ENCODE measurements at places on chromosomes 5 and 9.

GRCh38 chr5:548256-548655 is 24.0 kb upstream of the SLC9A3 start:
- no peak for DNase-seq

GRCh38 chr5:54991416-54991815 is 6.0 kb upstream of the ESM1 start:
- DNase-seq, result no peak

DNA sequence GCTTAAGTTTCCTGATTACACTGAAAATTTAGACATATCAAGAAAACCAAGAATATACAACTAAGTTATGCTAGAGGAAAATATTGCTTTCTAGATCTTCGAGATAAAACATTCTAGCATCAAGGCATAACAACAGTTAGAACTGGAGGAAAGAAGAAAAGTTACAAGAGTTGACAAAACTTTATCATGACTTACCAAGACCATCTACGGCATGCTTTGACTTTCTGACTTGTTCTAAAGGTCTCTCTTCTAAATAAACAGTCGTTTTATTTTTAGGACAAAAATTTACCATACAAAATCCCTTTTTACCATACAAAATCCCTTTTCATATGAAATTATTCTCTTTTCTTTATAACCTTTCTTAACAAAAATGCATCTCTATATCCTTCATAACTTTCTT is 1110.1 kb upstream of the CDH10 start:
- DNase-seq, result no peak

DNA sequence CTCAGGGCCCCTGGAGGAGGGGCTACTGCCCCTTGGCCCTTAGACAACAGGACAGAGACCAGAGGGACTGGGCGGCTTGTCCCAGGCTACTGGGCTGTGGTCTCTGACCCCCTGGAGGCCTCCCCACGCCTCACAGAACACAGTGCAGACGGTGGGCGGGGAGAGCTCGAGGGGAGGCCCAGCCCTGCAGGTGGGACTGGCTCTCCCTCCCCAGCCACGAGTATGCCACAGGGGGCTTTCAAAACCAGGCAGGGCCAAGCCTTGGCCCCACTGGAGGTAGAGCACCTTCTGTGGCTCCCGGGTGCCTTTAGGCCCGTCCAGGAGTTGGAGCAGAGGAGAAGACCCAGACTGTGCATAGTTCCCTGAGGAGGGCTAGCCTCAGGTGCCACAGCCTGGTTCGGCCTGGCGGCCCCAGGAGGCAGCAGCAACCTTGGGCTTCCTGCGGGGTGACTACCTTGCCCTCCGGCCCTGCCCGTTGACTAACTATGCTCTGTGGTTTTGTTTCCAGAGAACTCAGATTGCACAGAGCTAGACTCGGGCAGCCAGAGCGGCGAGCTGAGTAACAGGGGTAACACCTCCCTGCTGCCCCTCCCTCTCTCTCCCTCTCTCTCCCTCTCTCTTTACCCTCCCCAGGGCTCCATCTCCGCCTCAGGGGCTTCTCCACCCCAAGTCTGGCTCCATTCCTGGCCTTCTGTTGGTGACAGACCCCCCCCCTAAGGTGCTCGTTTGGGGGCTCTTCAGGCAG is 15.5 kb downstream of the CARD19 start:
- DNase-seq, result peak; percentile 54

GRCh38 chr9:137427454-137428310 is 4.5 kb downstream of the NOXA1 start:
- DNase-seq, result no peak

DNA sequence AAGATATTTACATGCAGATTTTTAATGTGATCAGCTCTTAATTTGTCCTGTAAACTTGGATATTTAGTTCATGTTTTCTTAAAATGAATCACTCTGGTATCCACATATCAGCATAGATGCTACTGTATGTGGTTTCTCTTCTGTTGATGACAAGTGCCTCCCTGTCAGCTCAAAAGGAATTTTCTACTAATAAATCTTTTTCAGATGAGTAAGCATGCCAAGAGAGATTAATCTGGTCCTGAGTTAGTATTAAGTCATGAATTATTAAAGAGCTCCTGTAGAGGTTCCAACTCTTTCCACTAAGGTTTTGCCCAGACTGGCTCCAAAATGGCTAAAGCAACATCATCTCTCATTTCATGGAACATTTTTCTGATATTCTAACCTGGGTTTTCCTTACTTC is 129.2 kb downstream of the GOLPH3 start:
- DNase-seq, result no peak

GRCh38 chr5:2759696-2760461 is 8.4 kb upstream of the IRX2 start:
- DNase-seq, result no peak

- peak; percentile 25 for DNase-seq
Observed at GRCh38 chr9:17810728-17811571, 232.1 kb downstream of the SH3GL2 start.

DNA sequence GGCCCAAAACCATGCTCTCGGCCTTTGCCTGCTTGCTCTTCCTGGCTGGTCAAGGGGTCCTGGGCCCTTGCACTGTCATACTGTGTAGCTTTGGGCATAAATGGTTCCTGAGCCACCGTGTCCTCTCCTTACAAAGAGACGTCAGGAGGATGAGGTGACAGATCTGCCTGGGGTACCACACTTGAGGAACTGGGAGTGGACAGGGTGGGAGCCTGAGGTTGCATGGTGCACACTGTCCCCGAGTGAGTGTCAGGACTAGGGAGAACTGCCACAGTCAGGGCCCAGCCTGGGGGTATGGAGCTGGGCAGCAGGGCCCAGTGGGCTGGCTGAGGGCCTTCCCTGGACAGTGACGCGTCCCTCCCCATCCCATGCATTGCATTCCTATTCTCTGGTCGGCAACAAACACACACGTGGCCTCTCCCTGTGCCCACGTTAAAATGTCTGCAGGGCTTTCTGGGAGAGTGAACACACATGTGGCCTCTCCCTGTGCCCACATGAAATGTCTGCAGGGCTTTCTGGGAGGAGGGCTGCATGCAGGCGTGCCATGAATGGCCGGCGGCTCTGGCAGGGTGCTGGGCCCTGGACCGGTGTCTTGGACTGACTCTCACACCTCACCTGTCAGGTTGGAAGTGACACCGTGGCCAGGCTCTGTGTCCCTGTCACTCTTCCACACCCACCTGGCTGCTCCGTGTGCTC is 122.1 kb upstream of the COL5A1 start:
- DNase-seq, result no peak

- no peak for DNase-seq
Observed at GRCh38 chr5:35416217-35416988, 186.1 kb upstream of the PRLR start.

- DNase-seq, result no peak
Observed at GRCh38 chr5:2871282-2871681, 119.8 kb upstream of the IRX2 start.

GRCh38 chr5:39201160-39201780 is 18.1 kb downstream of the FYB1 start:
- no peak for DNase-seq

- no peak for DNase-seq
Observed at GRCh38 chr5:57303985-57304384, 130.1 kb downstream of the GPBP1 start.

DNA sequence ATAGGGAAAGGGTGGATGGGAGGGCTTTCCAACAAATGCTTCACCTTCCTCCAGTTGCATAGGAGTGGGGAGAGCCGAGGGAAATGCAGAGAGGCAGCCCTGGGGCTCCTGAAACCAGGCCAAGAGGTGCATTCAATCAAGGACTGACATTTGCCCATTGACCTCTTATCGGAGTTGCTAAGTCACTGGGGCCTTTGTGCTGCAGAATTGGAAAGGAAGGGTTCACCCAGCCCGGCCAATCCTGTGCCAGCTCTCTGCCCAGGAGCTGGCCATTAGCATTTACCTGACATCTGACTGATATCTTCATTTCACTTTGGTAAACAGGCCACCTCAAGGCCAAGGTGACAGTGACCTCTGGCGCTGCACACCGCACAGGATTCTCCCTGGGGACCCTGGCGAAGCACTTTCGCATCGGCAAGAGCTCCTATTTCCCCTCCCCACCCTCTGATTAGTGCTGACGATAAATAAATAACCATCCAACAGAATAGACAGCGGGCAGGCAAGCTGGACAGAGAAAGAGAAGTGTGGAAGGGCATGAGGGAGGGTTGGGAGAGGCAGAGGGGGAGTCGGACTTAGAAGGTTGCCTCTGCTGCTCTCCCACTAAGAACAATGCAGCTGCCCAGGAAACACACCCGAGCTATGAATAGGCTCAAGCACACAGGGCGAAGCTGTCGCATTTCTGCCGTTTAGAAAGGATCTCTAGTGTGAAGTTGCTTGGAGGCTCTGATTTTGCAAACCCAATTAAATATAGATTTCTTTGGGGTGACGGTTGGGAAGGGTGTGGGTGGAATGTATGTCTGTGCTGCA is 57.0 kb upstream of the BOD1 start:
- no peak for DNase-seq

GRCh38 chr5:169871826-169872490 is 108.3 kb downstream of the INSYN2B start:
- no peak for DNase-seq

Measured in stimulated activated CD4-positive, alpha-beta T cell treated with anti-CD3 and anti-CD28 coated beads, Interleukin-1b, Interleukin-23, amount 100 ng/mL, for 48 hours (primary cell).